Activated naive CD8-positive, alpha-beta T cell treated with anti-CD3 and anti-CD28 coated beads, Interleukin-2, amount 10 ng/mL, durations not matched to agents 7 days and 5 days (primary cell): ENCODE measurements at places on chromosomes 3 and 15. TPM values are rescaled to one million over a fixed set of nuclear protein-coding genes. Genes with fewer than 3 reads are reported as not detected.

The STXBP5L gene
- not detected for total RNA-seq

GRCh38 chr15:55915221-55915620 is 78.2 kb downstream of the NEDD4 start:
- no peak overlapping the region for H3K4me3 ChIP-seq
- no peak overlapping the region for H3K27ac ChIP-seq
- DNase-seq = no peak

DNA sequence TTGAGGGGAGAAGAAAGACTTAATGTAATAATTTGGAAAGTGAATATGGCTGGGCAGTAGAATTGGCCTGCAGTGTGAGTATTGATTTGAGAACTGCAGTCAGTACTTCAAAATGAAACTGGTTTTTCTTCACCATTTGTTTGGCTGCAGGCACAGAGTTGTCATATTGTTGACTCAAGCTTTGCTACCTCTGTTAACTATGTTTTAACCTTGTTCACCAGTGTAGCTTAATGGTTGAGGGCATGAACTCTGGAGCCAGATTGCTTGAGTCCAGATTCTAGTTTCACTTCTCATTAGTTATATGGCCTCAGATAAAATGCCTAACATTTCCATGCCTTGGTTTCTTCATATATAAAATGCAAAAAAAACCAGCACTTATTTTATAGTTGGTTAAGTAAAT is 64.1 kb downstream of the CFAP44 start:
- no peak overlapping the region for H3K4me3 ChIP-seq
- no peak for DNase-seq
- no peaks in the 10 kb centered on the region for H3K4me1 ChIP-seq

DNA sequence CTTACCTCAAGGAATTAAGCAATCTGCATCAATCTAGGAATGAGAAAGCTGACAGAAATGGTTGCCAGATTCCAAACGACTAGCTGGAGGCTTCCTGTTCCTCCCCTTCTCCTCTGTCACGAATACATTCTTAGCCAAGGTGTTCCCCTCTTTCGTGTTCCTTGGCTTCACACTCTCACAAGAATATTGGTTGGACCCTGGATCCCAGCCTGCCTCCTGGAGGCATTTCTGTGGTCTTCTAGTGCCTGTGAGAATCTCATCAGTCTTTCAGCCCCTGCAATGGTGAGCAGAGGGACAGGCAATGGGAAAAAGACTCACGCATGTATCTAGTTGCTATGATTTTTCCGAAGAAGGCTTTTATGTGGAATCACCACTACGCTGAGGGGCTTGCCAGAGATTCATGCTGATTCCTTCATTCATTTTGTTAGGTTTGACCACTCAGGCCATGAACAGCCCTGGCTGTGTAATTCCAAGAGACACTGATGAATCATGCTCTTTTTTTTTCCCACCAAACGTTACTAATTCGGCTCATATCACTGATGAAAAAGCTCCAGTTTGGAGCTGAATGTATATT is 1.6 kb upstream of the P3H2 start:
- H3K36me3 ChIP-seq = no peaks in the 10 kb centered on the region
- H3K4me1 ChIP-seq = peaks cover 4% of the 10 kb centered on the region
- no peak for DNase-seq

DNA sequence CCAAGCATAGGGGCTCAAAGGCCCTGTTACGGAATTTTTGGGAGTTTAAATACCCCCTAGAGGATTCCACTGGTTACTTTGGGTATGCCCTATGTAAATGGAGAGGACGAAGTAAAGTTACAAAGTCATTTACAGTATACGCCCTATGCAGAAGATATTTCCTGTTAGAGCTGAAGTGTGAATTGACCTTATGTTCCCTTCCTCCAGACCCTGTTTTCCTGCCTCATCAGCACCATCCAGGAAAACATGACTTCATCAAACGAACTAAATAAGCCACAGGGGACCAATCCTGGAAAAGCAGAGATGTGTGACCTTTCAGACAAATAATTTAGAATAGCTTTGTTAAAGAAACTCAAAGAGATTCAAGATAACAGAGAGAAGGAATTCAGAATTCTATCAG is 177.4 kb downstream of the SQOR start:
- no peak for DNase-seq
- H3K36me3 ChIP-seq = no peaks in the 10 kb centered on the region
- H3K4me3 ChIP-seq = no peak overlapping the region
- H3K27ac ChIP-seq = no peak overlapping the region

GRCh38 chr3:128107834-128108233 is 15.8 kb downstream of the RUVBL1 start:
- no peak for DNase-seq
- H3K27me3 ChIP-seq = no peaks in the 10 kb centered on the region
- H3K27ac ChIP-seq = no peak overlapping the region
- H3K4me3 ChIP-seq = no peak overlapping the region
- peaks cover 16% of the 10 kb centered on the region for H3K4me1 ChIP-seq
- H3K36me3 ChIP-seq = peaks cover 24% of the 10 kb centered on the region
